ENCODE measurements at places on chromosomes 2 and 18. TPM values are rescaled to one million over a fixed set of nuclear protein-coding genes. Genes with fewer than 3 reads are reported as not detected.

The SLC9A4 gene
- total RNA-seq: 0.63 TPM

The CD302 gene
- 1.9 TPM for total RNA-seq

The RGPD4 gene
- total RNA-seq: not detected

The MYOM1 gene
- 2.2 TPM for total RNA-seq

The ARHGAP25 gene
- 1.3 TPM for total RNA-seq

The SOWAHC gene
- 34.1 TPM for total RNA-seq

The TXNDC2 gene
- not detected for total RNA-seq

The ACKR3 gene
- 12.5 TPM for total RNA-seq

The GPBAR1 gene
- total RNA-seq: not detected

The TUBA4A gene
- 0.94 TPM for total RNA-seq

The C2orf76 gene
- total RNA-seq: 8.8 TPM

The KATNAL2 gene
- 3.1 TPM for total RNA-seq

The SLC30A3 gene
- 0.31 TPM for total RNA-seq

The POTEI gene
- 0.31 TPM for total RNA-seq

The FHOD3 gene
- 84.5 TPM for total RNA-seq

The HOXD12 gene
- total RNA-seq: not detected

The DSG4 gene
- total RNA-seq: not detected

All from parietal lobe (tissue), 2 donors.